GM04504 (cell line): ENCODE measurements at places on chromosomes 11 and 22.

- no peak for DNase-seq
Observed at GRCh38 chr11:898143-898511, 12.5 kb downstream of the CHID1 start.

- no peak for DNase-seq
Observed at GRCh38 chr11:76658651-76659650, 11.6 kb downstream of the LRRC32 start.

DNA sequence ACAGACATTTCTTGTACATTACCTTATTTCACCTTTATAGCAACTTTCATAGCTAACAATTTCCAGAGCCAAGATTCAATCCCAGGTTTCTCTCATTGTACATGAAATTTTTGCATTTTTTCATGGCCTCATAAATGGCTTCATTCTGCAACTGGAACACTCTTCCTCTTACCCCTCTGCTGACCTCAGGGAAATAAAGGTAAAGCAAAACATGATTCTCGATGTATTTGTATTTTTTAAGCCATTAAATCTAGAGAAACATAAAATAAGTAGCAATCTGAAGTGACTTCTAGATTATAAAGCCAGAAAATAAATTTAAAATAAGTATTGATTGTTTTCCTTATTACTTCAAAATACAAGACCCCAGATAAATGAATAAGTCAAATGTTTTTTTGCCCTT lies at the start of gene OR5T2:
Gene OR5T2 (minus strand): TSS at position 101 of the 400 bp plus-strand sequence. CDS start 1,193 bp downstream, outside the sequence.
- DNase-seq = no peak

DNA sequence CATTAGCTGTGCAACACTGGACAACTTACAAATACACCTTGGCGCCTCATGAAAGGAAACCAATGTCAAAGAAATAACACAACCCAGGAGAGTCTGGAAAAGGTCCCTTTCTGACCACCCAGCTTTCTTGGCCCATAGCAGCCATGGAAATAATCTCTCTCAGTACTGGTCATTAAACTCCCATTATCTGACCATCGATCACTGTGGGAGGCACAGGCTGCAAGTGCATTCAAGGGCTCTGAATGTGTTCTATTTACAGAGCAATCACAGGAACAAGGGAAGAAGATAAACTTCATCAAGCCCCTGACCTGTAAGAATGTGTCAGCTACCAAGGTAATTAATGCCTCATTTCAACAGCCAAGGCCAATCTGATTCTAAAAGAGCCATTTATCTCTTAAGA lies 40.1 kb downstream of the CTSC start:
- no peak for DNase-seq

GRCh38 chr11:70107756-70108155 lies 29.6 kb downstream of the ANO1 start:
- DNase-seq = no peak

DNA sequence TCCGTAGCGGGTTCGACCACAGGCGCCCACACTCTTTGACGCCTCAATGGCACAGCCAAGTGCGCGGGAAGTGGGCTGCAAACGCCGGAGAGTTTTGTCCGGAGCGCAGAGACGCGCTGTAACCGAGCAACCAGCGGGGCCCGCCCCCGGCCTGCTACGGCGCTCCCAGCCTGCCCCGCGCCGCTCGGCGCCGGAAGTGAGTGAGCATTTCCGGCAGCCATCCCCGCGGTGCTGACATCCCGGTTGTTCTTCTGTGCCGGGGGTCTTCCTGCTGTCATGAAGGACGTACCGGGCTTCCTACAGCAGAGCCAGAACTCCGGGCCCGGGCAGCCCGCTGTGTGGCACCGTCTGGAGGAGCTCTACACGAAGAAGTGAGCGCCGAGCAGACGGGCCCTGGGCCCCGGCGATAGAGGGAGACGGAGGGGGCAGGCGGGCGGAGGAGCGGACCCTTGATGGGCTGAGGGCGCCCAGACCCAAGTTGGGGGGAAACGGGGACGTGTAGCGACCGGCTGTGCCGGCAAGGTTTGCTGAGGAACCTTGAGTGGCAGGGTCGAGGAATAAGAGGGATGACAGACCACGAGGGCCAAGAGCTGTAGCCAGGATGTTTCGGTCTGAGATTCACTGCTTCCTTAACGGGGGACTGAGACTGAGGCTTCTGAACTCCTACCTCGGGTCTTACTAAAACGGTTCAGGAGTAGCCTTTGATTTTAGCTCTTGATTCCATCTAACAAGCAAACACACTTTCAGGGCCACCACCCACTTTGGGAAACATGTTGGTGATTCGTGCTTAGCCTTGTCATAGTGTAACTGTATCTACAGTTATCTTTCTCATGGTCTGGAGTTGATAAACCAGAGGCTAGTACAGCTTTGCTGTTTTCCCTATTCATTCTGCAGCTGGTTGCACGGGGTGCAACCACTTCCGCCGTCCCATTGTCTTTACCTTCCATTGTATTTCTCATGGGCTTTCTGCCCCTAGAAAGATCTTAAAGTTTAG lies at the start of gene PSMD13:
Gene PSMD13 (plus strand): TSS at position 203 of the 994 bp plus-strand sequence. CDS start 74 bp downstream, at position 277.
- peak; percentile 53 for DNase-seq

DNA sequence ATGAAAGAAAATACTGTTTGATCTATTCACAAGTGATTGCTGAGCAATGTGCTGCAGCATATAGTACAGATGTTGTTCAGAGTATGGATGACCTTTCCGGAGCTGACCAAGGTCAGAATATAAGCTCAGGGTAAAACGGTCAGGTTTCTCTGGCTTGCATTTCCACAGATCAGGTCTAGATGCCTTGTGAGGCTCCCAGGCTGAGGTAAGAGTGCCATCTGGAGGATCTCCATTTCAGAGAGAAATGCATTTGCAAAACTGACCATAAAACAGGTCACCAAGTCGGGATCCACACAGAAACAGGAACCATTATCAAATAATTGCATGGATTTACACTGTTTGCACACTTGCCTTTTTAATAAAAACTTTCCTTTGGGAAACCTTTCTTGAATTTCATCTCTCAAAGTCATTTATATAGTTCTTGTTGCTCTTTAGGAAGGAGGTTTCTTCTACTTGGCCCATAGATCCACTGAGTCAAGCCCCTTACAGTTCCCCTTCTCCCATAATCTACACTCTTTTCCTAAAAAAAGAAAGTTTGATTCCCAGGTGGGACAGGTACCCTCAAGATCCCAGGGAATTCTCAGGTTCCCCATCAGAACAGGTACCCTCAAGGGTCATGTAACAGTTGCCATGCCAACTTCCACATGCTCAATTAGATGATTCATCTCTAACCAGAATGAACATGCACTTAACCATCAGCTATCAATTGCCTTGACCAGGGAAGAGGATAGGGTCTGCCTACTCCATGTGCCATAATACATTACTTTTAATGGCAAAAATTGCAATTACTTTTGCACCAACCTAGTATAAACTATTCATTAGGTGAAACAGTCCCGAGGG lies 25.0 kb upstream of the TMPRSS5 start:
- DNase-seq = peak; percentile 29

- DNase-seq = no peak
Observed at GRCh38 chr11:70029115-70029860, 48.8 kb upstream of the ANO1 start.

GRCh38 chr11:74443071-74443864 lies 24.1 kb downstream of the KCNE3 start:
- DNase-seq = no peak

DNA sequence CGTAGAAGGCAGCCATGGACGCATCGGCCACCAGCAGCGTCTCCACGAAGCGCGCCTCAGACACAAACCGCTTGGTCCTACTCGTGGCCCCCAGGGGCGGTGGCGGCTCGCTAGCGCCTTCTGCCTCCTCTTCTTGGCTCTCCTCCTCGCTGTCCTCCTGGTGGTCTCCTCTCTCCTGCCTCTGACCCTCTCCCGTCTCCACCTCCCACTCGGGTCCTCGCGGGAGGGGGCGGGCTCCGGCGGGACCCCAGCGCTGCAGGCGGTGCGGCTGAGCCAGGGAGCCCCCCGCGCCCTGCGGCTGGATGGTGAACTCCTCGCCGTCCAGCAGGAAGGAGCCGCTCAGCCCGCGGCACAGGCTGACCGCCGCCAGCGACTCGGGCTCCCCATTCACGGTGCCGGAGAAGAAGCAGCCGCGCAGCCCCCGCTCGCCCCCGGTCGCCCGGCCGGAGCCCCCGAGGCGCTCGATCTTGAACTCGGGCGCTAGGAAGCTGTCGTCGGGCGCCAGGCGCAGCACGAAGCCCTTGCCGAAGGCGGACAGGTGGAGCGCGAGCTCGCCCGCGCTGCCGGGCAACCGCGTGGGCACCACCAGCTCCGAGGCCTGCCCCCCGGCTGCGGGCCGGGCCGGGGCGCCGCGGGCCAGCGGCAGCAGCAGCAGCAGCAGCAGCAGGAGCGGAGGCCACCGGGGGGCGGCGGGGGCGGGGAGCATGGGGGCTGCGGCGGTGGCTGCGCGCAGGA lies 661 bp downstream of the ADAMTS8 start:
- no peak for DNase-seq

GRCh38 chr11:124276081-124276480 lies 19.9 kb downstream of the OR8G5 start:
- DNase-seq = no peak

GRCh38 chr11:103683576-103683975 lies 352.9 kb upstream of the DDI1 start:
- no peak for DNase-seq

GRCh38 chr11:11607772-11608171 lies 14.0 kb downstream of the GALNT18 start:
- no peak for DNase-seq

DNA sequence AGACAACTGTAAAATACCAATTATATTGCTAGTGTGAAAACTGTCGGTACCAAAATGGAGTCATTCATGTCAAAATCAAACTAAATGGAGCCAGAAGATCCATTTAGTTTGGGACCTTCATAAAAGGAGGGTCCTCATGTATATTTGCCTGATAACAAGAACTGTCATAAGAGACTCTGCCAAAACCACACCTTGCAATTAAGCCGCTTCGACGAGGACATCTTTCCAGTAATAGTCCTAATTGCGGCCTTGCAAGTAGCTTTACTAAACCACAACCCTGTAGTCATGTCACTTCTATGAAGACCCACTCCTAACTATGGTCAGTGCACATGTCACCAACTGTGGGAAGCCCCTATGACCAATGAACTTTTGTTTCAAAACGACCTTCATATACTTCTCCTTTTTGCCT lies 9.4 kb downstream of the UBQLN3 start:
- DNase-seq = no peak

DNA sequence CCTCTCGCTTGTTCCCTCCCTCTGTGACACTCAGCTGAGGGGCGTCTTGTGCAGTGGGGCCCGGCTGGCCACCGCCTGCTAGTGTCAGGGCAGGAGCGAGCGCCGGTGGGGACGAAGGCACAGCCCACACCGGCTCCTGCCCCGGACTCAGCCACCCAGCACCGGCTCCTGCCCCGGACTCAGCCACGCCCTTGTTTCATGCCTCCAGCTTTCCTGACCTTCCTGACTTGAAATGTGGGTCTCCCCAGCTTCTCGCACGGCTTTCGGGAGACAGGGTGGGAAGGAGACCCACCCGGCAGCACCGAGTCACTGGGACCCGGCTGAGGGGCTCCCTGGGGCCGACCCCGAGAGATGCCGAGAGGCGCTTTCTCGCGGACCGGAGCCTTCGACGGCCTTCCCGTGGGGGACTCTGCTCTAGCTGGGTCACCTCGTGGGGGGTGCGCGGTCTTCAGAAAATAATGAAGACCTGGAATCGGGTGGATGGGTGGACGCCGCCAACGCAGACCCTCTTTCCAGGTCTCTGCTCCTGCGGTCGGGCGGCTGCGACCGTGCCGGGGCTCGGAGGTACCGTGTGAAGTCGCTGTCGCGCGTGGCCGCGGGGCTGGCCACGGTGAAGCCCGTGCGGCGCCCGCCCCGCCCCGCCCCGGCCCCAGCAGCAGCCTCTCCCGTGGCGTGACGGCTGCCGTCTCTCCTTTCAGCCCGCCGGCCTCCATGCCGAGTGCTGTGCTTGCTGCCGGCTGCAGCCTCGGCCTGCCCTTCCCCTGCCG lies 10.2 kb downstream of the GLB1L2 start:
- DNase-seq = no peak

DNA sequence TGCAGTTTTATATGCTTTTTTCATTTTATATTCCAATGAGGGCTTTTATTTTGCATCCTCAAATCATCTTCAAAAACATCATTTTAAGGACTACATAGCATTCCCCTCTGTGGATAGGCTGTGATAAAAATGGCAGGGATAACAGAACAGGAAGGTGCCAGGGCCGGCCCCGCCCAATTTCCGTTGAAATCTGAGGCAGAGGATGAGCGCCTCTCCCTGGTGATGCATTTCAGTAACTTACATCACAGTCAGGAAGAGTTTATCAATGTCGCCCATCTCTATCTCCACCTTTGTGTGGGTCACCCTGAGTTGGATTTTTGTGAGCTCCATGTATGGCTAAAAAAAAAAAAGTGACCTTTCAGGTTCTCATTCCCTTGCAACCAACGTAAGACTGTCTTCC lies 201.6 kb downstream of the DSCAML1 start:
- DNase-seq = no peak

GRCh38 chr11:61963282-61964057 lies 4.0 kb downstream of the FTH1 start:
- DNase-seq = no peak
